NCI-H2171 (cell line): ENCODE measurements at places on chromosomes 4 and X.

GRCh38 chrX:10112510-10112909 is 44.3 kb upstream of the CLCN4 start:
- no peak for DNase-seq

DNA sequence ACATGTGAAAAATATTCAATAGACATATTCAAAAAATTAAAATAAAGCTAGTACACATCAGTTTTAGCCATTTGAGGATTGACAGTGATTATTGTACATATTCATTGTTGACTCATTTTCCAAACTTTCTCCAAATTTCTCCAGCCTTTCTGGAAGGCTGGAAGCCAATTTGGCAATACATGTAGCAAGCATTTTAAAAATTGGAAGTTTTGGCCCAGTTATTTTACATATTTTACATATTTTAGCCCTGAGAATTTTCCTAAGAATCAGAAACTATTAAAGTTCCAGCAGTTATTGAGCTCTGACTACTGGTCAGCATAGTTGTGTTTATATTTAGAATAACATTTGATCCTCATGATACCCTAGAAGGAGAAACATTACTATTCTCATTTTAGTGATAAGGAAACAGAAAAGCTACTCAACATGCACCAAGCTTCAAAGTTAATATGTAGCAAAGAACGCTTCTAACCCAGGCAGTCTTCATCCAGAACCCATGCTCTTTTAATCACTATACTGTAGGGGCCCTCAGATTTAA is 3.2 kb downstream of the CABS1 start:
- DNase-seq: no peak

DNA sequence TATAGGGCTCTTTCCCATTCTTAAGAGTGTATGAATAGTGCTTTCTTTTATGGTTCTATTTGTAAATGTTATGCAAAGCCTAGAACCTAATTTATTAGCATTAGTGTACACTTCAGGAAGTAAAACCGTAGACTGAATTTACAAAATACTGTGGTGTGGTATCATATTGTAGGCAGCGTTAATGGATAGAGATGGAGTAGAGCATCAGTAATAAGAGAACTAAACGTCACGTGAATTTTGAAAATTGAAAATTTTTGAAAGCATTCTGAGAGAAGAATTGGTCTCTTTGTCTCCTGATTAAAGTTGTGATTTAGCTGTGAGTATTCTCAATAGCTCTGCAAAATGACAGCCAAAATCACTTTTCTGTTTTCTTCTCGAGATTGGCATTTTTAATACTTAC is 2.9 kb downstream of the STIM2 start:
- no peak for DNase-seq

GRCh38 chr4:172953896-172954568 is 214.6 kb upstream of the GALNT7 start:
- DNase-seq: no peak

DNA sequence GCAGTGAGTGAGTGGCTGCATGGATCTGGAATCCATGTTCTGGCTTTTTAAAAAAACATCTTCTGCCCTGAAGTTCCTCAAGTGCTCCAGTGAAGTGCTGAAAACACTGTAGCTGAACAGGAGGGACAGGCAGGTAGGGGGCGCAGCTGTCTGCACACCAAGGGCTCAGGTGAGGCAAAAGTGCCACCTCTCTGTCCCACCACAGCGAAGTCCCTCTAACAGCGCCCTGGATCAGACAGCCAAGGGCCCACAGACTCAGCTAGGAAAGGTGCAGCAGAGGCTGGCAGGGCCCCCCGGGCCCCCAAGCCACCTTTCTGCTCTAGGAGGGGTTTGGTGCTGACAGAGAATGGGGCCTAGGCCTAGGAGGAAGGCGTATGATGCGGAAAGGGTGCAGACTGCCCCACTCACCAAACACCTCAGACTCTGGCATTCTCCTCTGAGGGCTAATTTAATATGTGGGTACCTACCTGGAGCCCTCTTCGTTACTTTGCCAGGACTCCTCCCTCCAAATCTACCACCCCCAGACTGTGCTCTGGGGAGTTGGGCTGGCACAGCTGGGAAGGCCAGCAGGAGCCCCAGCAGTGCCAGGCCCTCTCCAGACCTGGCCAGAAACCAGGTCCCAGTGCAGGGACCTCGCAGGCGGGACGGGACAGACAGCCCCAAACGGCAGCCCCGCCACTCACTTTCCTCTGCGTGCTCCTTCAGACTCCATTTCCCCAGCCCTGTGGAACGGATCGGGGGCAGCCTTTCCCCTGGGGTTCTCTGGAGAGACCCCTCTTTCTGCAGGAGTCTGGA is 73.7 kb downstream of the ENPP6 start:
- no peak for DNase-seq

- DNase-seq: no peak
Observed at GRCh38 chr4:48212165-48212564, 57.5 kb downstream of the TEC start.

DNA sequence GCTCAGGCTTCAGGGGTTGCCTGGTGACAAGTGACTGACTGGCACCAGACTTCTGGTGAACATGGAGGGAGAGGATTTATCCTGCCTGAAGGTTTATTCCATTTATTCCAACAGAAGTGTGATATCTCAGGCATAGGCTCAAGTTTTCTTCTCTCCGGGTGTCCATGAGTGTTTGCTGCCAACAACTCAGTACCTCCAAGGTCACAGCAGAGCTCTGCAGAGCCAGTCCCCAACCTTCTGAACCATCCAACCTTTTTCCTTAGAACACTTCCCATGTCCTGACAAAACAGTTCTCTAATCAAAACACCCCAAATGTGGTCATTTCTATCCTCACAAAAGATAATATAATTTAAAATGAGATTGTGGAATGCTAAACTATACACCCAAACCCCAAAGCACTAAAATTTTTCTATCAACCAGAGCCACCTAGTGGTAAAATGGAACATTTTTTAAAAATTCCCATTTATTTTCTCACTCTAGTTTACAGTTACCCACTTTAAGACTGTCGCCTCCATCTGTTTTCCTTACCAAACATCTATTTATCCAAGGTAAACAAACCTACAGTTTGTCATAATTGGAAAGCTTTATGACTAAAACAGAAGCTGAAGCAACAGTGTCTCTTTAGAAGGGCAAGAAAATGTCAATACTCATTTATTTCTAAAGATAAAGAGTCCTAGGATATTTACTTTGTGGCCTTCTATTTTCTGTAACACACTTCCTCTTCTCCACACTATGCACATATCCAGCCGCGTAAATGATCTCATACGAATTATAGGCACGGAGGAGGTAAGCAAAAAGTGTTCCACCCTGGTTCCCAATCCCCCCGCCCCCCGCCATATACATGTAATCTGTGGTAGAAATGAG is 39.5 kb downstream of the TMEM154 start:
- no peak for DNase-seq

- no peak for DNase-seq
Observed at GRCh38 chrX:725971-726370, 95.4 kb downstream of the SHOX start.

DNA sequence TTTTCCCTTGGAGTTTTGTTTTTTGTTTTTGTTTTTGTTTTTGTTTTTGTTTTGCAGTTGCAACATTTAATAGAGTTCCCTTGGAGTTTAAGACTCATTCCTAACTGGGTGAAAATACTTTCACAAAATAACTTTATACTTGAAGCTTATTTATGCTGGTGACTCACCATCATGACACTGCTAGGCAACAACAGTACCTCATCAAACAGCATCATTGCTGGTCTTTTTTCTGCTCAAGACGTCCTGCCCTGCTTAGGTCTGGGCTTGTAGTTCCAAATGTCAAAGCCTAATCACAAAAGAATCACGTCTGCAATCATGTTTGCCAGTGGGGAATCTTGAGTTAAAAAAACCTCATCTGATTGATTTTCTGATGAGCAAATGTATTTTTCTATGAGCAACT is 105.7 kb upstream of the PRPS2 start:
- no peak for DNase-seq

GRCh38 chr4:5858020-5858769 is 34.7 kb downstream of the CRMP1 start:
- no peak for DNase-seq
